NCI-H1694 treated with DMSO at 0.1 percent for 48 hours (cell line): ENCODE measurements at places on chromosomes 3 and 15.
A peak's percentile ranks its signal among the peaks of the same experiment; 100 is the strongest.

GRCh38 chr3:40911928-40912327 is 287.4 kb upstream of the CTNNB1 start:
- DNase-seq, result no peak

DNA sequence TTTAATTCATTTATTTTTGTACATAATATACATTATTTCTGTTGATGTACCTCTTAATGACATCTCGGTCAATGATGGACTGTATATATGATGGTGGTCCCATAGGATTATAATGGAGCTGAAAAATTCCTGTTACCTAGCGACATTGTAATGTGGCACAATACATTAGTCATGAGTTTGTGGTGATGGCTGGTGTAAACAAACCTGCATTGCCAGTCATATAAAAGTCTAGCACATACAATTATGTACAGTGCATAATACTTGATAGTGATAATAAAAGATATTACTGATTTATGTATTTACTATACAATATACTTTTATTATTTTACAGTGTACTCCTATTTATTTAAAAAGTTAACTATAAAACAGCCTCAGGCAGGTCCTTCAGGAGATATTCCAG is 15.1 kb downstream of the TTC14 start:
- no peak for DNase-seq

DNA sequence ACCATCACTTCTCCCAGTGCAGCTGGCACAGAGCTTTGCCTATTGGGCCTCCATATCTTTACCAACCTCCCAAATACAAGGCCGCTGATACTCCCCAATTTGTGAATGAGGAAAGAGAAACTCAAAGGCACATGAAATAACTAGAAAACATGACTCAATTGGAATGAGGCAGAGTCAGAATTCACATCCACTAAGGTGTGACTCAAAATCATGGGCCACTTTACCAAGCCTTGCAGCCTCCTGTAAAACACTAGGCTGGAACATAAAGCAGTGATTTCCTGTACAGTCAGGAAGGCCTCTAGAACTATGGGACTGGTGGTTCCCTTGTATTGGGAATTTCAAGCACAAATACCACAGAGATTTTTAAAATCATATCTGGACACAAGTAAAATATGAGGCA is 128.6 kb downstream of the DCLK3 start:
- DNase-seq, result no peak

DNA sequence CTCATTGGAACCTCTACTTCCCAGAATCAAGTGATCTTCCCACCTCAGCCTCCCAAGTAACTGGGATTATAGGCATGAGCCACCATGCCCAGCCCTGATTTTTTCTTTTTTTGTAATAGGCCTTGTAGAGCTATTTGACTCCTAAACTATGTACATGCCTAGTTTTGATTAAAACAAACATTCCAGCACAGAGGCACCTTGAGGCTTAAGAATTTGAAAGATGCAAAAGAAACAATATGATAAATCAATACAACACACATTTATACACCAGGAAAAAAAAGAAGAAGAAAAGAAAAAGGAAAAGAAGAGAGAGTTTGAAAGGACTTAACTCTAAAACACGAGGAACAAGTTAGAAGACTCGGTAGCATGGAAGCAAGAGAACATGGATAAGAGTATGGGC is 13.9 kb upstream of the FRMD5 start:
- no peak for DNase-seq

DNA sequence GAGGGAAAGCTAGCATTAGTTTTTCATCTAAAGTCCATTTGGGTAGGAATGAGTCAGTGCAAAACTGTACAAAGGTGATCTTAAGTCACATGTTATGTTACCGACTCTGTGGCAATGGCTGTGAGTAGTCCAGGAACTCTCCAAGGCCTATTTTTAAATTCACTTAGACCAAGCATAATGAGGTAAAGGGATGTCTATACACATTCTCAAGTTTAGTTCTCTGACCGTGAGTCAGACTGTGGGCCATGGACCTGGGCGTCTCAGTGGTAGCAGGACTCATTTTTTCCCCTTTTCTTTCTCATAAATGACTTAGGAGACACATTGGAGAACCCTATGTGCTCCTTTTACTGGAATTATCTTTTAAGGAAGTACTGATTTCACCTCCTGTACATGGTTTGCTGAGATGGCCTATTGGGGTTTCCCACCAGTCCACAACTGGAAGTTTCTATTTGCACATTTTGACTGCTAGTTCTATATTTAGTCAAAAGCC is 488.7 kb upstream of the TPRG1 start:
- no peak for DNase-seq

DNA sequence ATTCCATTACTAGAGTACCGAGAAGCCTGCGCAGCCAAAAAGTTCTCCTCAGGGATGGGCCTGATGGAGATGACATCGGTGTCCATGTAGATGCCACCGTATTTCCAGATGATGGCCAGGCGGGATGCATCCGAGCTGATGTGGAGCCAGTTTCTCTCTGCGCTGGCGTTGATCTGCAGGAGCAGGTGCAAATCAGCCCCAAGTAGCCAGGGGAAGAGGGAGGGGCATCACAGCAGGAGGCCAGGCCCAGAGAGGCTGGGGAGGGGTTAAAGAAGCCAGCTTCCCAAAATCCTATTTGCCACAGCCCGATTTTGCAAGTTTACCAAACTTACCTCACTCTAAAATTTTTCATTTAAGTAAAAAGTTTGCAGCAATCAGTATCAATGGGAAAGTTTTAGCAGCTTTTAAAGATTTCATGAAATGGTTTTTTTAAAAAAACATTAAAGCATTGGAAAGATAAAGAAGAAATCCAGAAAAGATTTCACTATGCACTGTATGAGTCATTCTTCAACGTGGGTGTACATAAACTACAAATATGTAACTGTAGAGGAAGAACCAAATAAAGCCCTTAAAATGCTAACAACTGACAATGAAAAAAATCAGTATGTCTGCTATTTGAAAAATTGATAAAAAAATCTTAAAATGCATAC is 7.4 kb downstream of the A4GNT start:
- DNase-seq, result no peak

GRCh38 chr3:10517627-10518026 is 12.2 kb upstream of the ATP2B2 start:
- DNase-seq, result no peak

DNA sequence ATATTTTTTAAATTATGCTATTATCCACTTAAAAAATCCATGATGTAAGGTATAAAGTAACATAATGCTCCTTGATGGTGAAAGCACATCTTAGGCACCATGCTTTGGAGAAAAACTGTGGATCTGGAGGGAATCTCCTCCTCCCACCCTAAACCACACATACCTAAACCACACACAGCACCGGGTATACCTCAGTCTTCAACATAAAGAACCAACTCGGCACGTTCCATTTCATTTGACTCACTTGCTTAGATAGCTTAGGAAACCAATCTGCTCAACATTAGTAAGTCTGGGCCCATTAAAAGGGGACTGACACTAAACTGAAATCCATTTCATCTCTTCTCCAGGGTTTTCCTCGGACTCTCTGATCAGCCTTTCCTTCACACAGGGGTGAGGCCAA is 945.7 kb upstream of the CFAP20DC start:
- no peak for DNase-seq

DNA sequence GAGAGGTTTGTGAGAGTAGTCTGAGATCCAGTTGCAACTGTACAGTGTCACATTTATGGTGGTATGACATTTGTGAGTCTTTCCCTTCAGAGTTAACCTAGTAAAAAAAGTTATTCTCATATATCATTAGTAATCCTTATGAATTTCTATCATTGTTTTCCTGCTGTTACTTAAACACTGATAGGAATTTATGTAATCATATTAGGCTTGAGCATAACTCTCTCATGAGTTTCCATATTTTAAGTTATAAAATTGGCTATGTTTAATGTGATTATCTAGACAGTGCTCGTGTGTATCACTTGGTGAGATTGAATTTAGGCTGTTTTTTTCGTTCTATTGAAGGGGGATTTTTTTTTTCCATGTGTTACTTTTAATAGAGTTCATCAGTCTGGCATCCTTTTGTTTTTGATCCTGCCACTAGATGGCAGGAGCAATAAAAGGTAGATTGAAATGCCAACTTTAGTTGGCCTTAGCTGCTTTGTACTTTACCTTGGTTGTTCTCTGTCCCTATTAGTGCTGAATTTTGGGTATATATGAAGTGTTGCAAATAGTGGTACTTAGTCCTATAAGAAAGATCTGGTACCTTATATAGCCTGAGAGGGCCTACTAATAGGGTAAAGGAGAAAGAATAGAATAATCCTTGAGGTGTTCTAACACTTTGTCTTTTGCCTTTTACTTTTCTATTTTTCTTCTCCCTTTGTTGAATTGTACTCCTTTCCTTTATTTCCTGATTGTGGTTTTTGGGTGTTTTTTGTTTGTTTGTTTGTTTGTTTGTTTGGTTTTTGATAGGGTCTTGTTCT is 17.9 kb downstream of the STT3B start:
- no peak for DNase-seq

- DNase-seq, result no peak
Observed at GRCh38 chr3:30222441-30222840, 384.0 kb upstream of the TGFBR2 start.

GRCh38 chr3:116808725-116809124 is 99.1 kb downstream of the TUSC7 start:
- no peak for DNase-seq

DNA sequence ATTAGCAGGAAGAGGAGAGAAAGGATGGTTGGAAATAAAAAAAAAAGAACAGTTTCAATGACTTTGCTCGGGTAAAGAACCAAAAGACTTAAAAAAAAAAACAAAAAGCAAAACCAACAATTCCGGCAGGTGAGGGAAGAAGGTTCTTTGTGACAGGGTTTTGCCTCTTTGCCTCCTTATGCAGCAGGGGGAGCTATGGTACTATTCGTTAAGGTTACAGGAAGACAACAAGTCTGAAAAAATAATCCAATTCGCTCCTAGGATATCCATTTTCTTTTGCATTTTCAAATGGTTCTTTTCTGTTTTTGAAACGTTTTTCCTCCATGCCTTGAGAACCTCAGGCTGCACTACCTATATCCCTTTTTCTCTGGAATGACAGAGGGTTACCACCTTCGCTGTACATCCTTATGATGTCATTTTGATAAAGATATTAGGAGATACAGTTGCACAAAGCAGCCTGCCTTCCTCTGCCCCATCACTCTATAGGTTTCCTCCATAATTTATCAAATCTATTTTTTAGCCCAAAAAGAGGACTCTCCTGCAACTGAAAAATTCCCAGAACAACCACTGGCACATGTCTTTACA is 55.0 kb downstream of the CFAP20DC start:
- peak; percentile 20 for DNase-seq

DNA sequence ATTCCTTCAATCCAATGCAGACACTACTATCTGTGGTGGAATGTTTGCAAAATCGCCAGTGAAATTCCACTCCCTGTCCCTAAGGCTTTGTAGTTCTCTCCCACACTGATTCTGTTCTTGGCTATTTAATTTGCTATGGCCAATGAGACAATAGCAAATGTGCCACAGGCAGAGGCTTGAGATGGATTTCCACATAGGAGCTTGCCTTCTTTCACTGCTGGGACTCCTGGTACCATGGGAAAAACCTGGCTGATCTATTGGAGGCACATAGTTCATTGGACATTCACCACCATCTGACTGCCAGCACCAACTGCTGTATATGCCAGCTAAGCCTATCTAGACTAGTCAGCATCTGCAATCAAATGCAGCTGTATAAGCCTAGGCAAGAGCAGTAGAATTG is 103.8 kb downstream of the NR1D2 start:
- DNase-seq, result no peak

GRCh38 chr15:92097474-92098178 is 244.1 kb downstream of the SLCO3A1 start:
- peak; percentile 61 for DNase-seq

GRCh38 chr3:118802325-118803095 is 232.1 kb downstream of the IGSF11 start:
- no peak for DNase-seq

DNA sequence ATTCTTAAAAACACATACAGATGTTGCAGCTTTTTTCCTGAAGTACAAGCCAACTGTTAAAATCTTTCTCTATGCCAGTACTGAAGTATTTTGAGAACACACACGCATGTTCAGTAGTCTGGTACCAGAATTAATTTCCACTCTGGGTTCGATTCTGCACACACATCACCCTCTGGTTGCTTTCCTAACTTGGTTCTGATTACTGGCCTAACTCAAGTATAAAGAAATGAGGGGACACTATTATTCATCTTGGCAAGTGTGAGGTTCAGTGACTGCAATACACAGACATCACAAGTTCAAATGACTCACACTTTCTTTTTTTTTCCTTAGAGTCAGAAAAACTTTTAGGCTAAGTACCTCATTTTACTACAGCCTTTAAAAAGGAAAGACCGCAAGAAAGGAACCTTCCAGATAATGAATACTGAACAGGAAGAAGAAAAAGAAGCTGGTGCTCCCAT is 37.4 kb upstream of the LDHAL6B start:
- no peak for DNase-seq

DNA sequence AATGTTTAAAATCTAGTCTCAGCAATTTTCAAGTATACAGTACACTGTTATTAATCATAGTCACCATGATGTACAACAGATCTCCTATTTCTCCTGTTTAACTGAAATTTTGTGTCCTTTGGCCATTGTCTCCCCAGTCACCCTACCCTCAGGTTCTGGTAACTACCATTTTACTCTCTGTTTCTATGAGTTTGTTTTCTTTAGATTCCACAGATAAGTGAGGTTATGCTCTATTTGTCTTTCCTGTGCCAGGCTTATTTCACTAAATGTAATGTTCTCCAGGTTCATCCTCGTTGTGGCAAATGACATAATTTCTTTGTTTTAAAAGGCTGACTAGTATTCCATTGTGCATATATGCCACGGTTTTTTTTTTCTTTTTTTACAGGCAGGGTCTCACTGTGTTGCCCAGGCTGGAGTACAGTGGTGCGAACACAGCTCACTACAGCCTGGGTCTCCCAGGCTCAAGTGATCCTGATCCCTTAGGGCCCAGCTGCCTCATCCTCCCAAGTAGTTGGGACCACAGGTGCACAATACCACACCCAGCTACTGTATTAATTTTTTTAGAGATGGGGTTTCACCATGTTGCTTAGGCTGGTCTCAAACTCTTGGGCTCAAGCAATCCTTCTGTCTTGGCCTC is 50.0 kb downstream of the RAB7A start:
- DNase-seq, result no peak

- no peak for DNase-seq
Observed at GRCh38 chr15:60729850-60730458, 251.0 kb upstream of the ICE2 start.

DNA sequence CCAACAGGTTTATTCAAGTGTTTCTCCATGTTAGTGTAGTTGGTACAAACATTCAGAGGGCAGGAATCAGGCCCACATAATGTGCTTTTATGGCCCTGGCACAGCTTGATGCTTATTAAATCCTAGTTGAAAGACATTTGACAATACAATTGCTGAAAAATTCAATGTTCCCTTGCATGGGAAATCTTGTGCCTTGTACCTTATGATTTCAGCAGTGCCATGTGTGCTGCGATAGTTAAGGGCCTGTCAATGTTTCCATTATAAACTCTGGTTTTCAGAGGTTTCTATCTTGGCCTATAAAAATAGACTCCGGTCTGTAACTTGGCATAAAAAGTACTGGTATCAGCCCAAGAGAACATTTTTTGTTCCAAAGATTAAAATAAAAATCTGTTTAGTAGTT is 207.2 kb downstream of the TBC1D5 start:
- DNase-seq, result no peak
